Stimulated activated CD4-positive, alpha-beta T cell treated with anti-CD3 and anti-CD28 coated beads, Interleukin-4, amount 100 ng/mL, for 4 hours (primary cell): ENCODE measurements at places on chromosomes 4 and X.

- no peak for DNase-seq
These were observed 1943.9 kb upstream of the IGFBP7 start for GRCh38 chr4:59054086-59054485.

- no peak for DNase-seq
These were observed 76.9 kb downstream of the MAGEB10 start for GRCh38 chrX:27884654-27885053.

DNA sequence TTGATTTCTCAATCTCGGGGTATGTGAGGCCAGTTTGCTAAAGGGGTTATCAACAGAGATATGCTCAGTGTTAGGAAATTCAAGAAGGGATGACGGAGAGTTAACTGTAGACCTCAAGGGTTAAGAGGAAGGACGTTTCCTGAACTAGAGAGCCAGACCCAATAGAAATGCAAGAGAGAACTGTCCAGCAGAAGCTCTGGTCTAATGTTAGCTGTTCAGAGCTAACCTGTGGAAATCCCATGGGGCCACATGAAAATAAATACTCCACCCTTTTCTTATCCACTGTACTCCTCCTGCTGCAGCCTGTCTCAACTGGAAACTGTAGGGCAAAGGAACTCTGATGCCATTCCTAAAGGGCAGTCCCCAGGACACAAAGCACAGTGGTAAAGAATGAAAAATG lies 274.3 kb downstream of the DMD start:
- no peak for DNase-seq

DNA sequence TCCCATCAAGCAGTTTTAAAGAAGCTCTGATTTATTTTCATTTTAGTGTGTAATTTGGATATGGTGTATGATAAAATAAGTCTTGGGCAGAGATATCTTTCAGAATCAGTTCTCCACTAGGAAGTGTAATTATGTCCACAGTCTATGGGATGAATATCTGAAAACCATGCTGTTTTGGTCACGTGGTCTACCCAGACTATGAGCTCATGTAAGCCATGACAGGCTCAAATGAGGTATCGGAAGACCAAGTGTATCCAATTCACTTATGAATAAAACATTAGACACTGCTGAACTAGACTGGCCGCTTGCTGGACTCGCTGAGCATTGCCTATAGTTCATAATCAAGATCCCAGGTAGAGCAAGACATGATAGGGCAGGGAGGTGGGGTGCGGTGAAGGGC lies 50.5 kb downstream of the SOD3 start:
- DNase-seq = no peak

- no peak for DNase-seq
These were observed 30.2 kb downstream of the AFF2 start for GRCh38 chrX:148530464-148531077.

- no peak for DNase-seq
These were observed 5.9 kb upstream of the C4orf17 start for GRCh38 chr4:99504804-99505502.

DNA sequence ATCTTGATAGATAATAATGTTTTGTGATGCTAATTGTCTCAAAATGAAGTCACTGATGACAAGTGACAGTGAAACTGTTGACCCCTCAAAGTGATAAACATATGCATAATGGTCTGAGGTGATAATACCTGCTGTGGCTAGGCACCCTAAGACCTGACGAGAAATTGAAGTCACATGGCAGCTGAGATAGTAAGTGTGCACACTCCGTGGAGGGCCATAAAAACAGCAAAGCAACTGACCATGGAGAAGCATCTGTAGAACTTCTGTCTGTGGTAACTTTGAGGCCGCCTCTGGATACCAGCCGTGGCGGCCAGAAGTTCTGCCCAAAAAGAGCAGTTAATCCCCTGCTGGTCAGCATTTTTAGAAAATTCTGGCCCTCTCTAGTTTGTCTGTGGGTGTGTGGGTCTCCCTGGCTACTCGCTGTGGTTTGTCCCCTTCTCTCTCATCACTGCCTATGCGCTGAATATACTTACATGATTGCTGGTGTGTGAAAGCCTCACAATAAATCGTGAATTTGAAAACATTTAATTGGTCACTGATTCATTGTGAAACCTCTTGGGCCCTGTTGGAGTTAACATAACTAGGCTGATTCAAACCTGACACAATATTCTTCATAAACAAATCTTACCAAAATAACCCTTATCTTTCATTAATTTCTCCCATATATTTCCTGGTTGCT lies 50.6 kb downstream of the CCDC149 start:
- DNase-seq = no peak

DNA sequence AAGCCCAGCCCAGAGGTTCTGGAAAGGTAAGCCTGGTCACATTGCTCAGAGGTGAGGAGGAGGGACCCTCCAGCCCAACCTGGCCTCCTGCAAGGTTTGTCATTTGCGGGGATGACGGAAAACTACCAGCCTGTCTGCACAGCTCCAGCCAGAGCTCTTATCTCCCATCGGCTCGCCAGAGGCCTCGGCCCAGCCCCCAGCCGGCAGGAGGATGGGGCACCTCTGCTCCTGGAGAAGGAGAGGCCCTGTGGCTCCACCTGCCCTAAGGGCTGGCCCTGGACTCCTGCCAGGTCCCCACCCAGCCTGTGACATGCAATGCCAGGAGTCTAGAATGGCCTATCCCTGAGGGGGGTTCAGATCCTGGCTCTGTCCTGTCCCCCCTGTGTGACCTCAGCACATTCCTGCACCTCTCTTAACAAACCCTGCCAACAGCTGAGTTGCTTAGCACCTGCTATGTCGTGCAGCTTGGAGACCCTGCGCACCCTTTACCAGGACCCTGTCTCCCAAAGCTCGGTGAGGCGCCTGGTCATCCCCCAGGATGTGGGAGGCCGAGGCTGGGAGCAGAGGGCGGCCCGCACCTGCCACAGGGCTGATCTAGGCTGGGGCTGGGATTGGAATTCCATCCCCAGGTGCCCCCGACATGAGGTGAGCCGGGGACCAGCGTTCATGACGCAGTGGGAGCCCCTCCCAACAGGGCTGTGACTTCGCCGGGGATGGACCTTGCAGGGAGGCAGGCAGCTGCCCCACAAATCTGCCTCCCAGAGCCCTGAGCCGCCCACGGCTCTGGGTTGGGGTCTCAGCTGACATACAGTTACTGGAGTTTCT lies 14.4 kb downstream of the ADRA2C start:
- DNase-seq = no peak

- DNase-seq = no peak
These were observed 101.4 kb downstream of the GLRA2 start for GRCh38 chrX:14630733-14631132.

- DNase-seq = no peak
These were observed 53.6 kb upstream of the HPSE start for GRCh38 chr4:83388313-83388676.

DNA sequence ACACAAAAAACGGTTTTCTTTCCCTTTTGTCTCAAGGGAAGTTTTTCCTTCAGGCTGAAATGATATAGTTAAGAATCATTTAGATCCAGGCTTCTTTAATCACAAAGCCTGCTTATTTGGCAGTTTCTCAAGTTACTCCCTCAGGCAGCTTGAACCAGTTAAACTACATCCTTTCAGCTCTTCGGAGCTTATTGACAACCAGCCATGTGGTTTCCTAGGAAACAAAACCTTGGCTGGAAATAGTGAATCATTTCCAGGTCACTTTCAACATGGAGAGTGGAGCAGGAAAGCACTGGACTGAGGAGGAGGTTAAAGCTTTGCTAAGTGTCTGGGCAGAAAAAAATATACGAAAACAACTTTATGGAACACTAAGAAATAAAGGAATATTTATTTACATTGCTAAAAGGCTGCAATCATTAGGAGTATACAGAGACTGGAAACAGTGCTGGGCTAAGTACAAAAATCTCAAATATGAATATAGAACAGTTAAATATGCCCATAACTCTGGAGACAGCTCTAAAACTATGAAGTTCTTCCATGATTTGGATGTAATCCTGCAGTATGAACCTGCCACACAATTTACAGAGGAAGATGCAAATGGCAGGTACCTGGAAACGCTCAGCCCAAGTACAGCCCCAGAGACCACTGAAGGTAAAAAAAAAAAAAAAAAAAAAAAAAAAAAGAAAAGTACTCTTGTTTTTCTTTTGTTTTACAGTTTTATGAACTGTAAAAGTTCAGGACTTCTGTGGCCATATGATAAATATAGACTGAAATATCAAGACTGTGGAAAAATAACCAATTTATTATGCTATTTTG lies 23.2 kb upstream of the AASDH start:
- DNase-seq = no peak

DNA sequence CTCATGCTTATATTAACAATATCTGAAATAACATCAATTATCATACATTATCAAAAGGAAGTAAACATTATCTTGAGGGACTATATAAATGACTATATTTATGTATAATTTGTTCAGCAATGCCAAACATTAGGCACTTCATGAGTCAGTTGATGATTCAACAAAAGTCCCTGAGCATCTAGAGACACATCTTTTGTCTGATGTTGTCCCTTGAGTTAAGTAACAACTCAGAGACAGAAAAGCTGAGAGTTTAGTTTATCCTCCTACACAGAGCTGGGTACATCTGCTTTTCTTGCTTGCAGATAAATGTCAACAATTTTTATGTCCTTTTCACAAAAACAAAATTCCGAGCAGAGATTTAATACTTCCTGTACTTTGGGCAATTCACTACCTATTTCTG lies 311.1 kb downstream of the INPP4B start:
- DNase-seq = no peak

DNA sequence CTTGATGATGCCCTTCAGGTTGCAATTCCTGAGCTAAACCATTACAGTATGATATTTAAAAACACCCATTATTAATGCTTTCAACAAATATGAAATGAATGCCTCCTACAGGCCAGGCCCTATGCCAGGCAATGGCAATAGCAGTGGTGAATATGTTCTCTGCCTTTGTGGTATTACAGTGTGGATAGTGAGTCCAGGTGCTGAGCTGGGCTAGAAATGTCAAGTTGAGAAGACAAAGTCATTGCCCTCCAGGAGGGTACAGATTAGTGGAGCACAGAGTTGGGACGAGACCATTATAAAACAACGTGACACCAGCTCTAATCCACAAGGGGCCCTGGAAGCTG lies 81.9 kb downstream of the RBM47 start:
- DNase-seq = no peak

DNA sequence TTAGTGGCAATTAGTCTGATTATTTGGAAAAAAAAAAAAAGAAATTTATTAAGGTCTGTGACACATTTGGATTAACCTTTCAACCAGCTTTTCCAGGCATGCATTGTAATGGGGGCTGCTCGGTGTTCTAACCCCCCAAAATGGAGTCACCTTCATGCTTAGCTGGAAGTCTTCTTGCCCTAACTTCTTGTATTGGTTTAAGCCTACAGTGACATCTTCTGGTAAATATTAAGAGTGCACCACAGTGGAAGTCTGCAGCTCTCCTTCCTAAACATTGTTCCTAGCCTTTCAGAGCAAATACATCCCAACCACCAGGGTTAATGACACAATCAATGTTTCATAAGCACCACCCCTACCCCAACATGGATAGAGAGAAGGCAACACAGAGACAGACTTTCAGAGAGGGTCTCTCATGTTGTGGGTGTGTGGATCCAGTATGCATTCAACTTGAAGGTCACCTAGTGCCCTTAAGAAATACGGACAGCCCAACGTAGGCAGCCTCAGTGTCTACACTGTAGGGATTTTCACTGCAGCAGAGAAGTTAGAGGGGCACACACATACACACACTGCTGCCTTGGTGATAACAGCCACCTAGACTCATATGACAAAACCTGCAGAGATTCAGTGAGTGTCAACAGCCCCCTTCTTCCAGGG lies 142.9 kb upstream of the MBNL3 start:
- DNase-seq = no peak

GRCh38 chr4:171186700-171187099 lies 626.5 kb upstream of the GALNTL6 start:
- DNase-seq = no peak

- DNase-seq = no peak
These were observed 59.0 kb downstream of the FAM193A start for GRCh38 chr4:2595436-2595835.
